Cortex of kidney (tissue), 1 donor: ENCODE measurements at places on chromosomes 16 and 17.

DNA sequence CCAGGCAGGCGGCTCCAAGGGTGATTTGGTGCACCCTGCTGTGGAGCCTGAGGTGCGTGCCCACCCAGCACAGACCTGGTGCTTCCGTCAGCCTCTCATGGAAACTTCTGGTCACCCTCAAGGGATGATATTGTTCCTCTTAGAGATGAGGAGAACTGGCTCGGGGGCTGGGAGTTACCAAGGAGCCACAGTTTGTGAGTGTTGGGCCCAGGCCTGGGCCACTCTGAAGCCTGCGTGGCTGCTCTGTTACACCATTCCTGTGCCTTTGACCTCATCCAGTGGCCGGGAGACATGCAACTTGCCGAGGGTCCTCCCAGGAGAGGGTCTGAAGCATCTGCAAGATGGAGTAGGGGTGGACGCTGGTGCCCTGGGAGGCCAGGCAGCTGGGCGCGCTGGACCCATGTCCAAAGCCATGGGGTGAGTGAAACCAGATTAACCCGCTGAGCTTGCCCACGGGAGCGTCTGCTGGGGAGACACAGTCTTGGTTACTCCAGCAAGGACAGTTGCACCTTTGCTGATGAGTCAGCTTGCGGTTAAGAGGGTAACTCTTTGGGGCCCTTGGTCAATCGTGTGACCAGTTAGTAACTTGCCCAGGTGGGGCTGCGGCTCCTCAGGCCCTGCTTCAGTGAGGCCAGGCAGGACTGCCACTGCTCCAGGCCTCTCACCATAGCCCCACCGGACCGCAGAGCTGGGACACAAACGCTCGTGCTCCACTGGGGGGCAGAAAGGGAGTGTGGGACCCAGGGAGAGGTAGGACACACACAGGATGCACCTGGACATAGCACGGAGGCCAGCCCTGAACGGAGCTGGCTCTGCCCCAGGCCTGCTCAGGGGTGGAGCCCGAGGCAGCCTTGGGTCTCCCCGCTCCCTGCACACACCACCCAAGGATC is 7.5 kb downstream of the C16orf90 start:
- no peak for DNase-seq

DNA sequence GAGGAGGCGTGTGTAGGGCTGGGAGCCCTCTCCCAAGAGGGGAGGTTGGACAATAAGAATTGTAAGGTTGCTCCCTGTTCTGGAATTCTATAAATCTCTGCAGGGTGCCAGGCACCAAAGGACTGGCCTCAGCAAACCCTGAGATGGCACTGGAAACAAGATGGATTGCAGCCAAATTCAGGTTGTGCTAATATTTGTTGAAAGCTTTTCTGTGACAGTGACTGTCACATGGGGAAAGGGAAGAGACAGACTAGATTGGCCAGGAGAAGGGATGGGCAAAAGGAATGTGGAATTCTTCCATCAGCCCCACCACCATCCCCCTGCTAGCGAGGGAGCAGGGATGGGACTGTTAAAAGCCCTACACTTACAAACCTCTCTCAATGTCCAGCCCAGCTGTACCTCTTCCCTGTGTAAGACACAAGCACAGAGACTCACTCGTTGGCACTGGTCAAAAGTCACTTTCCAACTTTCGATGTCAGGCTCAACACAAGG is 62.4 kb downstream of the SOX9 start:
- DNase-seq = no peak

DNA sequence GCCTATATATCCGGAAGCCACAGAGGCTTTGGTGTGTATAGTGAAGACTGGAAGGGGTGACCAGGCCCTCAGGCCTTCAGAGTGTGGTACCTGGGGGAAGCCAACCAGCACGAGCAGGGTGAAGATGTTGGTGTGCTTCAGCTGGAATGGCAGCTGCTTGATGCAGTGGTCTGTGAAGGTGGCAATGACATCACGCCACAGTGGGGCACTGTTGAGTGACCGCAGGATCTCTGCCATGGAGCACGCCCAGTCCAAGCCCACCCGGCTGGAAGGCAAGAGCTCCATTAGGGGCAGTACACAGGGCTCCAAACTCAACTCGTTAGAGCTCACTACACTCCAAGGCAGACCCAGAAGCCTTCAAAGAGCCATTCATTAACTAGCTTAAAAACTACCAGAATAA is 68.5 kb upstream of the ATP2A3 start:
- DNase-seq = no peak

DNA sequence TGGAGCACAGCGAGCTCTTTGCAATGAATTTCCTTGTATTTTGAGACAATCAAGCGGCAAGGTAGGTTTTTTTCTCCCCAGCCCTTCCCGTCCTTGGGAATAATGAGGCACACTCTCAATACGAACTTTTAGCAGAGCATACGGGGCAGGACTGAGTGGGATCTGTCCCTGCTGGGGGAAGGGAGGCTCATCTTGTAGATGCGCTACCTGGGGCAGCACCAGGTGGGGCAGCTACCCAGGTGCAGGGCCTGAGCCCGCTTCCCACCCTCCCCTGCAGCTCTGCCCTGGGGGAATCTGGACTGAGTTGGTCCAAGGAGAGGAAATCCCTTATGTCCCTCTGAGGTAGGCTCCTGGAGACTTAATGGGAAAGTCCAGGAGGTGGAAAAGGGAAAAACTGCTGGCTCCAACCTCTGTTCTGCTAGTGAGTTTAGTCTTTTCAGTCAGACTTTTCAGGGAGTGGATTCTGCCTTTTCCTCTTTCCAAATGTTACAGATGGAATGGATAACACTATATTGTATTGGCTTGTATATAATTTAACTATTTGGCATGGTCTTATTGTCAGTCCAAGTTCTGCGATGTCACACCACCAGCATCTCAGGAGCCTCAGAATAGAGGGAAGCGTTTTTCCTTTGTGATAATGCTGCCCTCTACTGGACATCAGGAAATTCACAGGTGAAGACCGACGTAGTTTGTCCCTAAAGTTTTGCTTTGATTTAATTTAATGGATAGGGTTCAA is 9.6 kb upstream of the CES1 start:
- no peak for DNase-seq

DNA sequence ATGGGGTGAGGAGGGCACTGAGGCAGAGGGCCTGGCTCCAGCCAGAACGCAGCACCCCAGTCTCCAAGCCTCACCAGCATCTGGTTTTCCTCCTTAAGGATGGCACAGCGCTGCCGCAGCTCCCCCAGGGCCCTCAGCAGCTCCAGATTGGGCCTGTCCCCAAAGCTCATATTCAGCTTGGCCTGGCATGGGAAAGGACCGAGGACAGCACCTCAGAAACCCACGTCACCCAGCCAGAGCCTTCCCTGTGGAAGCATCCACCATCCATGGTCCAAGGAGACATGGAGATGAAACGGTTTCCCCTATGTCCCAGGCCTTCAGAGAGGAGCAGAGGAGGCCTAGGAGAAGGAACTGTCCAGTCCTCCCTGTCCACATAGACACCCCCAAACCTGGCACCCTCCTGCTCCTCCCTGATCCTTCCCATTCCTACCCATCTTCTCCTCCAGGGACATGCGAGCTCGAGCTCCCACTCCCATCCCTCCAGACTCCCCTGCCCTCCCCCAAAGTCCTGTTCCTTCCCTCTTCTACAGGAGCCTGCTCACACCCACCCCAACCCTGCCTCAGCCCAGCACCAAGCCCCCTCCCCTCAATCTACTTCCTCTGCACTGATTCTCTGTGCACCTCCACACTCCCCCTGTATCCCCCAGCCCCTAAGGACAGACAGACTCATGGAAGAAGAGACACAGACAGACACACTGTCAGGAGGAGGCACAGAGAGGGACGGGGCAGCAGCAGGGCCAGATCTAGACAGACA is 1.8 kb downstream of the TSPOAP1 start:
- DNase-seq = no peak

- no peak for DNase-seq
These were observed 389.8 kb downstream of the SNX29 start for GRCh38 chr16:12366313-12366712.

DNA sequence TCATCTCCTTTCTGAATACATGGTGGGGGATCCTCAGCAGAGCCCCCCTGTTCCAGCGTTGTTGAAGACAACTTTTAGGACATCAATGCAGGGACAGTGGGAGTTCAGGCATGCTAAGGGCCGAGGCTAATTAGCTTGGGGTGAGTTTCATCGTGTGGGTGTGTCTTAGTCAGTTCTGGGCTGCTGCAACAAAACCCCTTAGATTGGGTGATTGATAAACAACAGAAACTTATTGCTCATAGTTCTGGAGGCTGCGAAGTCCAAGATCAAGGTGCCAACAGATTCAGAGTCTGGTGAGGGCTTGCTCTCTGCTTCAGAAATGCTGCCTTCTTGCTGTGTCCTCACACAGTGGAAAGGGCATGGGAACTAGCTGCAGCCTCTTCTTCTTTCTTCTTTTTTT is 214.0 kb downstream of the NTN1 start:
- DNase-seq = no peak

DNA sequence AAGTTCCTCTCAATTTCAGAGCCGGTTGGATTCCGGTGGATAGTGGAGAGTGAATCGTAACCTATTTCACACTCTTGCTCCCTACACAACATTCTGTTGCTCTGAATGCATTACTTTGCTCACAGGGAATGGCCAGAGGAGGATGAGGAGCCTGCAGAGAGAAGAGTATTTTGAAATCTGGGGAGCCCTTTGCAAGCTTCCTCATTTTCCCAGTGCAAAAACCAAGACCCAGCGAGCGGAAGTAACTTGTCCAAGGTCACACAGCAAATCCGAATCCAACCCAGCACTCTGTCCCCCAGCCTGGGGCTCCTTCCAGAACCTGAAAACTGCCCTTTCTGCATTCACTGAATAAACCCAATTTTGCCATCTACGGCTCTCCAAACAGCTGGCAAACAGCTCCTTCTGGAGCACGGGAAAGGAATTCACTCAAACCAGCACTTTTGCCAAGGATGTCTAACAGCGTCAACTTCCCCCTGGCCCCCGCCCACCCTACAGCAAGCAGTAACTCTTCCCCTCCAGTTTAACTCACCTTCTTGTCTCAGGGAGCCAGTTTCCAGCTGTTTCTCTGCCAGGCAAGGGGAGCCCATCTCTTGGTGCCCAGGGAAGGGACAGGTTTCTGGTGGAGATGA is 557 bp downstream of the KCNG4 start:
- DNase-seq = no peak

GRCh38 chr17:16986391-16986790 is 14.5 kb upstream of the TNFRSF13B start:
- DNase-seq = no peak

GRCh38 chr17:40068917-40069750 is 6.4 kb downstream of the THRA start:
- DNase-seq = no peak

- no peak for DNase-seq
These were observed 147.2 kb upstream of the MAF start for GRCh38 chr16:79747688-79748087.

GRCh38 chr17:39246274-39246673 is 20.5 kb upstream of the STAC2 start:
- no peak for DNase-seq

DNA sequence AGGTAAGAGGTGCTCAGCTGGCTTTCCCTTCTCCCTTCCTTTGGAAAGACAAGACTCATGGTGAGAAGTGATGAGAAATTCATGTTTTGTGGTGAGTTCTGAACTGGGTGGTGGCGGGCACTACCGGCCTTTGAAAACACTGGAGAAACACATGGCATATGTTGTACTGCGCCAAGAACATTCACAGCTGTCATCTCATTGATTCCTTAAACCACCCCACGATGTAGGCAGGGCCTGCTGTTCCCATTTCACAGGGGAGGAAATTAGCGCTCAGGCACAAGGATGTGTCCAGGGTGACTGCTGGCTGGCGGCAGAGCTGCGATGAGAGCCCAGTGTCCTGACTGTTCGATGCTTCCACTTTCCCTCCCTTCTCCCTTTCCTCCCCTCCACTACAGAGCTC is 1.6 kb upstream of the DOC2B start:
- DNase-seq = no peak

- no peak for DNase-seq
These were observed 143.2 kb downstream of the PHKB start for GRCh38 chr16:47604306-47604705.

GRCh38 chr16:59500601-59501000 is 766.5 kb upstream of the GOT2 start:
- DNase-seq = no peak

GRCh38 chr17:15512071-15512709 is 44.8 kb upstream of the CDRT4 start:
- DNase-seq = no peak

GRCh38 chr17:61260071-61260797 is 139.4 kb upstream of the TBX2 start:
- no peak for DNase-seq

- no peak for DNase-seq
These were observed 98.0 kb downstream of the AMFR start for GRCh38 chr16:56327071-56327928.

DNA sequence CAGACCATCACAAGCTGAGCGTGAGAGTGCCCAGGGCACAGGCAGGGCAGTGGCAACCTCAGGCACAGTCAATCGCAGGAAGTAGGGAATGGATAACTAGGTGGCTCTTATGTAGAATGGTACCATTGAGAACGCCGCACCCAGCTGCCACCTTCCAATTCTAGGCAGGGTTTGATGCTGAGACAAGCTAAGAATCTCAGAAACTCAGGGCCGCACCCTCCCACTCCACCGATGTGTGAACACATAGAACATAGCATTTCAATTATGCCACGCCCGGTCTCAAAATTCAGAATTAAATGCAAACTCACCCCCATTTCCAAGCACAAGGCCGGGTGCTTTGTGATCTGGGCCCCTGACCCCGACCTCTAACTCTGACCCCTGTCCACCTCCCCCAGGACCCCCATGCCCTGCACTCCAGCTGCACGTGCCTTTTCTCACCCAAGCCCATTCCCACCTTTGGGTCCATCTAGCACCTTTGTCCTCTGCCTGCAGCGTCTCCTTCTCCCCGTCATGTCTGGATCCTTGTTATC is 178.4 kb downstream of the C16orf95 start:
- no peak for DNase-seq

DNA sequence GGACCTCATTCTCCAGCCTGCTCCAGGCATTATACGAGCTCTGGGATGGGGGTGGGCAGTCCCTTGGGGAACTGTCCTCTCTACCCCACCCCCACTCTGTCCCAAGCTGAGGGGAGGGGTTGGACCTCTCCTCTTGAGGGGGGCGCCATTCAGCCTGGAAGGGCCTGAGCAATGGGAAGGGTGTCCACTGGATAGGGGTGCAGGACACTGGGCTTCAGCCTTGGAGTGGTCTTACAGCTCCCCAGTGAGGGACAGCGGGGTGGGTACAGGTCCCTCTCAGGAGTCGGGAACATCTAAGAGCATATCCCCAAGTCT is 9.5 kb upstream of the CBX8 start:
- no peak for DNase-seq

DNA sequence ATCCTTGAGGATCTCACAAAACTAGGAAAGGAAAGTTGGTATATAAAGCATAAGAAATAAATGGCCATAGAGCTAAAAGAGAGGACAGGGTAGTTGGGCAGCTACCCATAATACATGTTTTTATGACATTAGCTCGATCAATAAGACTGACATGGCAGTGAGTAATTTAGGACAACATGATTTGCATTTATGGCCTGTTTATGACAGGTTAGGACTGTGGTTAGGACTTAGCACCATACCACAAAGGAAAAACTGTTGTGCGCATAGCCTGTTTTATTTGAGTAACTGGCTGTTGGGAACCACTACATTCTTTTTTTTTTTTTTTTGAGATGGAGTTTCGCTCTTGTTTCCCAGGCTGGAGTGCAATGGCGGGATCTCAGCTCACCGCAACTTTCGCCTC is 18.0 kb upstream of the TRIM37 start:
- no peak for DNase-seq
